Activated T-helper 9 cell treated with anti-CD3 and anti-CD28 coated beads, Interleukin-2, amount 50 U/mL, for 16 hours (primary cell): ENCODE measurements at places on chromosomes 2 and 18.

DNA sequence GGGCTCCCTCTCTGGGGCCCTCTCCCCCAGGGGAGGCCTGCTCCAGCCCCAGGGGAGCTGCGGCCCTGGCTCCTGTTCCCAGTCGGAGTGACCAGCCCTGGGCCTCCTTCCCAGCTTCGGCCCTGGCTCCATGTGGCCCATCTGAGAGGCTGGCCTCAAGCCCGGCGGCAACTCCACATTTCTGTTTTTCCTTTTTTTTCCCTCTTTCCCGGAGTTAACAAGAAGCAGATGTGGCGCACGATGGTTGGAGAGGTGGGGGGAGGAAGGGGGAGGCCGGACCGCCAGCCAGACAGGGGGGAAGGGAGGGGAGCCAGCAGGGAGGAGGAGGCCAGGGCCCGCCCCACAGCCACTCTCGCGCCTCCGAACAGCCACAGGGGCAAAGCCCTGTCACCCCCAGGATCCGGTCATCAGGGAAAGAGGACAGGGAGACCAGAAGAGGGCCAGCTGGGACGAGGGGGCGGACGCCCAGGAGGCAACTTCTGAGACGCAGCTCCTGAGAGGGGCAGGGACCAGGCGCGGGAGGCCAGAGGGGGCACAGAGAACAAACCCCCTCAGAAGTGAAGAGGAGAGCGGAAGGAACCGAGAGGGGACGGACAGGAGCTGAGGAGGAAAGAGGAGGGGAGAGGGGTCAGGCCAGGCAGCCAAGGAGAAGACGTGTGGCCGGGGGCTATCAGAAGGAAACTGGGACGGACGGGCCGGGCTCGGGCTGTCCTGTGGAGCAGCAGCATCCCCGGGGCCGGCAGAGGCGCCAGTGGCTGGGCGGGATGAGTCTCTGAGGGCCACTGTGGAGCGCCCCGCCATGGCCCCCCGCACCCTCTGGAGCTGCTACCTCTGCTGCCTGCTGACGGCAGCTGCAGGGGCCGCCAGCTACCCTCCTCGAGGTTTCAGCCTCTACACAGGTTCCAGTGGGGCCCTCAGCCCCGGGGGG is at the start of gene EMILIN1:
EMILIN1 (plus strand) TSS at position 349 of the 928 bp plus-strand sequence; CDS start at position 800, 451 bp downstream.
- DNase-seq: no peak

GRCh38 chr18:31500051-31500688 is 2.2 kb downstream of the DSG2 start:
- no peak for DNase-seq

- DNase-seq: no peak
These were observed 30.6 kb downstream of the TMEM17 start for GRCh38 chr2:62475172-62476011.

DNA sequence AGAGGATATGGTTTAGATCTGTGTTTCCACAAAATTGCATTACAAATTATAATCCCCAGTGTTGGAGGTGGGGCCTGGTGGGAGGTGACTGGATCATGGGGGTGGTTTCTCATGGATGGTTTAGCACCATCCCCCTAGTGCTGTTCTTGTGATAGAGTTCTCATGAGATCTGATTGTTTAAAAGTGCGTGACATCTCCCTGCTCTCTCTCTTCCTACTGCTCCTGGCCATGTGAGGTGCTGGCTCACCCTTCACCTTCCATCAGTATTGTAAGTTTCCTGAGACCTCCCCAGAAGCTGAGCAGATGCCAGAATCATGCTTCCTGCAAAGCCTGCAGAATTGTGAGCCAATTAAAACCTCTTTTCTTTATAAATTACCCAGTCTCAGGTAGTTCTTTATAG is 33.1 kb downstream of the LHCGR start:
- no peak for DNase-seq

- no peak for DNase-seq
These were observed 238.6 kb upstream of the SLC8A1 start for GRCh38 chr2:40690525-40690924.

- no peak for DNase-seq
These were observed 47.6 kb upstream of the MSTN start for GRCh38 chr2:190110131-190110530.

DNA sequence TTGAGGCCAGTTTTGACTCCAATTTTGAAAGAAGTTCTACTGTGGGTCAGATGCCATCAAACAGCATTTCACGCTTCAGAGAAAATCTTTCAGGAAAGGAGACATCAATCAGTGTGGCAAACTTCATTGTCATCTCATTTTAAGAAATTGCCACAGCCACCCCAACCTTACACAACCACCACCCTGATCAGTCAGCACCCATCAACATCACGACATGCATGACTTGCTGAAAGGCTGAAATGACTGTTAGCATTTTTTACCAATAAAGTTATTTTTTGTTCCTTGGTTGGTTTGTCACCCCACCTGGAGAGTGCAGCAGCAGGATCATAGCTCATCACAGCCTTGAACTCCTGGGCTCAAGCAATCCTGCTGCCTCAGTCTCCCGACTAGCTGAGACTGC is 10.4 kb downstream of the DNAJC10 start:
- DNase-seq: no peak

- DNase-seq: no peak
These were observed 30.2 kb downstream of the XDH start for GRCh38 chr2:31384351-31384750.

GRCh38 chr2:12750166-12750905 is 33.6 kb downstream of the TRIB2 start:
- no peak for DNase-seq

GRCh38 chr2:168152902-168153530 is 94.4 kb downstream of the STK39 start:
- no peak for DNase-seq

GRCh38 chr2:37375741-37376288 is 31.4 kb downstream of the QPCT start:
- DNase-seq: no peak

GRCh38 chr2:157903151-157903550 is 27.0 kb upstream of the ACVR1 start:
- DNase-seq: no peak

DNA sequence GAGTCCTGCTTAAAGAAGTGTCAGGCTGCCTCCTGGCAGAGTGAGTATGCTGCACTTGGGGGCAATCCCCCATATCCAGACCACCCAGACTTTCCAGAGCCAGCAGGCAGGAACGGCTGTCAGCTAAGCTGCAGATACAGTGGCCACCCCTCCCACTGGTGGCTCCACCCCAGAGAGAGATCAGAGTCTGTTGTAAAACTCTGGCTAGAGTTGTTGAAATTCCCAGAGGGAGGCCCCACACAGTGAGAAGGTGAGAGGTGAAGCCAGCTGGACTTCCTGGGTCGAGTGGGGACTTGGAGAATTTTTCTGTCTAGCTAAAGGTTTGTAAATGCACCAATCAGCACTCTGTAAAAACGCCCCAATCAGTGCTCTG is 533.8 kb upstream of the ACVR2A start:
- no peak for DNase-seq

DNA sequence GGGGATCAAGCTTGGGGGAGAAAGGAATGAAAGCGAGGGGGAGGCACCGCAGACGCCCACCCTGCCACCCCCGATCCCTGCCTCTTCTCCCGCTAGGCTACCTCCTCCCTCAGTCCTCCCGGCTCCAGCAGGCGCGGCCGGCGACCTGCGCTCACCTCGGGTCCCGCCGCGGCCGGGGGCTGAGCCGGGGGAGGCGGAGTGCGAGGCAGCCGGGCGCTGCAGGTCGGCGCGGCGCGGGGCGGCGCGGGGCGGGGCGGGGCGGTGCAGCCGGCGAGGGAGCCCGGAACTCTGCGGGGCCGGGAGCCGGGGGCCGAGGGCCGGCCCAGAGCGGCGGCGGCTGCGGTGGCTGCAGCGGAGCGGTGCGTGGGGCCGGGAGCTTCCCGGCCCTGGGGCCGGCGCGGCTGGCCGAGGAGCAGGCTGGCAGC is 477 bp downstream of the ACVR1 start:
- peak; percentile 55 for DNase-seq

DNA sequence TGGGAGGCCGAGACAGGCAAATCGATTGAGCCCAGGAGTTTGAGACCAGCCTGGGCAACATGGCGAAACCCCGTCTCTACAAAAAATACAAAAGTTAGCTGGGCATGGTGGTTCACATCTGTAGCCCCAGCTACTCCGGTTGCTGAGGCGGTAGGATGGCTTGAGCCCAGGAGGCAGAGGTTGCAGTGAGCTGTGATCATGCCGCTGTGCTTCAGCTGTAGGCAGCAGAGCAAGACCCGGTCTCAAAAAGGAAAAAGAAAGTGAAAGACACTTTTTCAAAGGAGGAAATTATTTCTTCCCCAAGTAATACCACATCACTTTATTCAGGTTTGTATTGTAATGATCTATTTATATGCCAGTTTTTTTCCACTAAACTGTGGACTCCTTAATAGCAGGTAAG is 35.7 kb upstream of the TAF4B start:
- peak; percentile 3 for DNase-seq

DNA sequence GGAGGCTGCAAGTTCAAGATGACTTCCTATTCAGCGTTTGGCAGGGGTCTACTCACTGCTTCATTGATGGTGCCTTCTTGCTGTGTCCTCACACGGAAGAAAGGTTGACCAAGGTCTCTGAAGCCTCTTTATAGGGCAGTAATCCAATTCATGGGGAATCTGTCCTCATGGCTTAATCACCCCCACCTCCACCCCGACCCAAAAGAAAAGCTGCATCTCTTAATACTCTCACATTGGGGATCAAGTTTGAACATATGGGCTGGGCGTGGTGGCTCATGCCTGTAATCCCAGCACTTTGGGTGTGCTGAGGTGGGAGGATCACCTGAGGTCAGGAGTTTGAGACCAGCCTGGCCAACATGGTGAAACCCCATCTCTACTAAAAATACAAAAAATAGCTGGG is 36.4 kb upstream of the HNMT start:
- no peak for DNase-seq

- no peak for DNase-seq
These were observed 83.9 kb downstream of the ACTR3 start for GRCh38 chr2:113973810-113974209.
